Stimulated activated CD4-positive, alpha-beta T cell treated with anti-CD3 and anti-CD28 coated beads, Interleukin-4, amount 100 ng/mL, for 48 hours (primary cell): ENCODE measurements at places on chromosomes 2 and 18.

GRCh38 chr2:240350696-240351087 lies 84.8 kb upstream of the GPC1 start:
- no peak for DNase-seq

- DNase-seq = no peak
These were observed 13.4 kb upstream of the TLK1 start for GRCh38 chr2:171174075-171174474.

DNA sequence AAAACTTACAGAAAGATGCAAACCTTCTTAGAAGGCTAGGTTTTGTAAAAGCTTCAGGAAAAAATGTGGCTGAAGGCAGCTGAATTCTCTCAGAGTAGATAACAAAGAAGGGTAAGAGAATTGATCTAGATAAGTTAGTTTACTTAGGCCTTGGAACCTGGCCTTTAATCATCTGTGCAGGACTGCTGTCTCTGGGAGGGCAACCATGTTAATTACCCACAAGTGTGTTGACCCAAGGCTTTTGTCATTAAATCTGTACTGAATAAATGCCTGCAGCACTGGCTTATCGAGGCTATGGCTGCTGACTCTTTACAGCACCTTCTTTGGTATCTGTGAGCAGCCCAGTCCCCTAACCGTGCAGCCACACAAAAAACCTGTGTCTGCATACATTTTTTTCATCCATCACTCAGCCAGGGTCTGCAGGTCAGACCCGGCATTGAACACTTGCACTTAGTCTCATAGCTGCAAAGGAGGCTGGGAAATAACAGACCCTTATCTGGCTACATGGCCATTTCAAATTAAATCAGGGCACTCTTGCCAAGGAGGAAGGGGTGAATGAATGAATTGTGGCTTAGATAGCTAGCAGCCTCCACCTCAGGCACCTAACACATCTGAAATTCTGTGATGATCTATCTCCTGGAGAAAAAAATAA lies 120.2 kb upstream of the MSH2 start:
- no peak for DNase-seq

DNA sequence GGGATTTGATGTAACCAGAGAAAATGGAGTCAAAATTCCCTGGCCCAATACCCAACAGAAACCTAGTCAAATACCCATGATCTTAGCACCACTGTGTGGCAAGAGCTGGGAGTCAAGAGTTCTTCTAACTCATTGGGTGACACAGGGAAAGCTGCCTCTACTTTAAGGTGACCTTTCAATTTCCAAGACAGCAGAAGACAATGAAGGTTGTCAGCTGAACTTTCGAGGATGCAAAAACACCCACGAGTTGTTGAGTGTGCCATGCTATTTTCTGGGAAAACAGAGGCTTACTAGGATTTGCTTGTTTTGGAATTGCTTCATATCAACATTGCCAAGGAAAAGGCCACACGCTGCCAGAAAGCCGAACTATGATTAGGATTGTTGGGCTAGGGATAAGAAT lies 61.6 kb upstream of the CYRIA start:
- DNase-seq = no peak

GRCh38 chr2:148515976-148516375 lies 128.6 kb upstream of the EPC2 start:
- DNase-seq = no peak

DNA sequence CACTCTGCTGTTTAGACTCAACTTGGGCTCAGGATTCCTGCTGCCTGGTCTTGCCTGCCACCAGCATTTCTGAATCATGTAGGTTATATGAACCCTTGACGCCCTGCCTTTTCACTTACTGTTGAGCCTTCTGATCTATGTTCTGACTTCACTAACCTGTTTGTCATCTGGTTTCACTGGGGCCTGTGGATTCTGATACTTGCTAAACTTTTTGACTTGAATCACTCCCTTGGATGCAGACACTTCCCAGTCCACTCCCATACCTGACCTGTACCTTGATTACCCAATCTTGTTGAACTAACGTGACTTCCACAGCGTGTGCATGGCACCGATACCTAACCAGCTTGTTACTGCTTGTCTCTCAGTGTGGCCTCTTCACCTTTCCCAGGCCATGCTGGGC lies 35.6 kb upstream of the SPAG16 start:
- DNase-seq = no peak

DNA sequence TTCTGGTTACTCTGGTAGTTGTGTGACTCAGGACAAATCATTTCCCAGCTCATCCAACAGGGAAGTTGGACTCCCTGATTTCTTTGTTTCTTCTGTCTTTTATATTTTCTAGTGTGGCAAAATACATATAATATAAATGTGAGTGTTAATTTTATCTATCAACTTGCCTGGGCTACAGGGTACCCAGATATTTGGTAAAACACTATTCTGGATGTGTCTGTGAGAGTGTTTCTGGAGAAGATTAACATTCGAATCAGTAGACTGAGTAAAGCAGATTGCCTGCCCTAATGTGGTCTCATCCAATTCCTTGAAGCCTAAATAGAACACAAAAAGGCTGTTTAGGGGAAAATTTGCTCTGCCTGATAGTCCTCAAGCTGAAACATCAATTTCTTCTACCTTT lies 122.9 kb upstream of the STPG4 start:
- no peak for DNase-seq

GRCh38 chr2:68031542-68032160 lies 31.2 kb downstream of the C1D start:
- no peak for DNase-seq

DNA sequence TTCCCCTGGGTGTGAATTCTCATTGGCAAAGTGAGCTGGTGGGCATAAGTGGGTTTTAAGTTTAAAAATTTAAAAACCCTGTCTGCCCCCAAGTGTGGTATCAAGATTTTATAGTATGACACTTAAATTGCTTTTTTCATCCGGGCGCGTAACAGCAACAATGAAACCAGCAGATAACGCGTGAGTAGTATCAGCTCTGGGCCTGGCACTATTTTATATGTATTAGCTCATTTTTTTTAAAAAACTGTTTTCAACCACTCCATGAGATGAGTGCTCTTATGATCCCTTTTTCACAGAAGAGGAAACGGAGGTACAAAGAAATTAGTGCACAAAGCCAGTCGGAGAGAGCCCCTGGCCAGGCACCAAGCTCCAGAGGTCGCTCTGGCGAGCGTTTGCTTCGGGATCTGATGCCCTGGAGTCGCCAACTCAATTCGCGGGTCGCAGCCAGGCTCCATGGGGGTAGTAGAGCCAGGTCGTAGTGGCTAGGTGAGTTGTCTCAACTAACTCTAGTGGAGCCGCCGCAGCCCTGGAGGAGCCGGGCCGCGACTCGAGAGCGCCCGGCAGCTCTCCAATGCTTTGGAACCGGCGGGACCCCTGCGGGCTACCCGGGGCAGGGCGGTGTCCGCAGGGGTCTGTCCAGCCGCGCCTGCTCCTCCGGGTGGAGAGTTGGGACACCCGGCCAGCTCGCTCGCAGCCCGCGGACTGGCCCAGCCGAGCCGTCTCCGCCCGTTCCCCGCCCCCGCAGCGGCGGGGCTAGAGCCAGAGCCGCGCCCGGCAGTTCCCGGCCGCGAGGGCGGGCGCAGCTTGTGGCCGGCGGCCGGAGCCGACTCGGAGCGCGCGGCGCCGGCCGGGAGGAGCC lies at the start of gene IL1R1:
IL1R1 (plus strand) TSS at position 777 of the 859 bp plus-strand sequence. CDS start 14,979 bp downstream, outside the sequence.
- DNase-seq = no peak

DNA sequence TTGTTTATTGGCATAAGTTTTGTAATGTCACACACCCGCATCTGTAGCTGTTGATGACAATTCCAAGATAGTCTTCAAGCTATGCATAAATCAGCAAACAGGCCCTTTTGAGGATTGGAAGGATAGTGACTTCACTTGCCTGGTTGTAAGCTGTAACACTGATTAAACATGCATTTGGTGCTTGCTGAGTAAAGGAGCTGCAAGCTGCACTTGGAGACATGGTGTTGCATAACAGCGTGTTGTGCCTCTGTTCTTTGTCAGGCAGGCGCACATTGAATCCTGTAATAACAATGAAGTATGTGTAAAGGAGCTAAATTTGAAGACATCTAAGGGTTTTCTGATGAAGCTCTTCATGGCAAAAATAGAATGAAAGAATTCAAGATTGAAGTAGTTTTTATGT lies 68.7 kb upstream of the TTC27 start:
- DNase-seq = no peak

GRCh38 chr18:76814256-76814655 lies 8.1 kb upstream of the ZNF236 start:
- no peak for DNase-seq
